ENCODE measurements at places on chromosomes 11 and 22. TPM values are rescaled to one million over a fixed set of nuclear protein-coding genes. Genes with fewer than 3 reads are reported as not detected.

The RAPSN gene
- total RNA-seq: not detected

DNA sequence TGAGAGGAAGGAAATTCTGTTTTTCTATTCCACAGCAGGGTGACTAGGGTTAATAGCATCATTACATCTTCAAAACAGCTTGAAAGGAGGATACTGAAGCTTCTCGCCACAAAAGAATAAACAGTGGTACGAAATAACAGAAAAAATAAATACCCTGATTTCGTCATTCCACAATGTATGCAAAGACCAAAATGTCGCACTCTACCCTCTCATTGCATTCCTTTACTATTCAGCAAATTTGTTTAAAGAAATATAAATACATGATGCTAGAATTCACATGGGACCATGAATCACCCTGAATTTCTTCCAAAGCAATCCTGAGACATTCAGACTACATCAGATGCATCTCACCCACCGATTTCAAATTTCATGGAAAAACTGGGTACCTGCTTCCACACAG, 112.3 kb upstream of the TOP3B start:
- DNase-seq: no peak

- no peak for DNase-seq
Observed at GRCh38 chr11:105937331-105937730, 84.7 kb downstream of the MSANTD4 start.

- no peak for DNase-seq
Observed at GRCh38 chr11:107176148-107177105, 158.2 kb upstream of the GUCY1A2 start.

The NFRKB gene
- total RNA-seq: 9.9 TPM

GRCh38 chr22:30968015-30968923, at the start of gene MORC2:
MORC2 (minus strand) TSS chr22:30968774; CDS start chr22:30967889, 885 bp downstream.
- DNase-seq: peak; percentile 75

DNA sequence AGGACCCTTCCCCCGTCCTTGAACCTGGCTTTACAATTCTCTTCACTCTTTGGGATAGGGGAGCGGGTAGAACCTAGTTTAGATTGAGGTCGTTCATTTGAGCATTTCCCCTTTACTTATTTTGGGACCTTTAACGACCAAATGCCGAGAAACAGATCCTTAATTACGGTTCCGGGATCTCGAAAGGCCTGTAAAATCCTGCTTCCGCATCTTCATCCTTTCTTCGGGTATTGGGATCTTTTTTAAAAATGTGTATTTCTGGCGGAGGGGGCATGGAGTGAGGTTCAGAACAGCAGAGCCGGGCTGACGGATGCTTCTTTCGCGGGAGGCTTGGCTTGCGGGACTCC, 395 bp upstream of the HIPK3 start:
- DNase-seq: no peak

DNA sequence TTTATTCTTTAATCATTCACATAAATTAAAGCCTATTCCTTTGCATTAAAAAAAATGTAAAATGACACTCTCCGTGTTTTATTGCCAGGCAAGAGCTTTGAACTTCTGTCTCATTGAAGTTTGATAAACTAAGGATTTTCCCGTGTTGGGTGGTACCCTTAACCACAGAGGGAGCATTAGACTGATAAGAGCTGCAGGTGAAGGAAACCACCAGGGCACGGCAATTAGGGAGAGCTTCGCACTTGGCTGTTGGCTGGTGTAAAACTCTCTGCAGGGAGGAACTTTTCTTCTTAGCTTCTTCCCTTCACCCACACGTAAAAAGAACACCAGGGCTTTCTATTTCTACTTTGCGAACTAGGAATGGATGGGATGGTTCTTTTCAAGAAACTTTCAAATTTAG, 47.0 kb downstream of the CSTPP1 start:
- DNase-seq: no peak

DNA sequence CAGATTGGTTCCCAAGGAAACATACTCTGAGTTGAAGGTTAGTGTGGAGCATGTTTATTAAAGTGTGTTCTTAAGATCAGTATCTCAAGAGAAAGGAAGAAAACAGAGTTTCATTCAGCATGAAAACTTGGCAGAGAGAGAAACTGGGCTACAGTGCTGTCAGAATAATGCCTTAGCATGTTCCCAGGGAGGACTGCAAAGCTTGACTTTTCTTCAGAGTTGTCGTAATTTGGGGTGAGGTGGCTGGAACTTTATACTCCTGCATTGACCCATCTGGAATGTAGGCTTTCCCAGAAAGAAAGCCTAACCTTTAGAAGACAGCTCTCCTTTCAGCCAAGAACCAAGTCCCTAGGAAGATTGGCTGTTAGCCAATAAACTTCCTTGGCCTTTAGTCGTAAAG, 190.8 kb upstream of the CNTN5 start:
- no peak for DNase-seq

- no peak for DNase-seq
Observed at GRCh38 chr11:32902089-32902665, 9.6 kb downstream of the QSER1 start.

GRCh38 chr11:111565114-111565720, 24.7 kb downstream of the LAYN start:
- peak; percentile 48 for DNase-seq

The OR2D2 gene
- total RNA-seq: not detected

GRCh38 chr11:70146895-70147520, 56.1 kb upstream of the FADD start:
- no peak for DNase-seq

DNA sequence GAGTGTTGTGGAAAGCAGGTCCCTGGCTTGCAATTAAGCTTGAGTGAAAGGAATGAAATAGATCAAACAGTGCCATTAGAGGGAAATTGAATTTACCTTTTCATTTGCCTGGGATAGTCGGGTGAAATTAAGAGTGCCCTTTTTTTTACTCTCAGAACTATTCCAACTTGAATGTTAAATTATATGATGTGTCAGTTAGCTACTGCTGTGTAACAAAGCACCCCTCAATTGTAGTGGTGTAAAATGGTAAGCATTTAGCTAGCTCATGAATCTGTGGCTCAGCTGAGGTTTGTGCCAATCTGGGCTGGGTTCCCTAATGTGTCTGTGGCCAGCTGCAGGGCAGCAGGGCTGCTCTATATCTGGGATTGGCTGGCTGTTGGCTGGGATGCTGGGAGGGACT, 571.4 kb downstream of the MN1 start:
- no peak for DNase-seq

The BIK gene
- not detected for total RNA-seq

DNA sequence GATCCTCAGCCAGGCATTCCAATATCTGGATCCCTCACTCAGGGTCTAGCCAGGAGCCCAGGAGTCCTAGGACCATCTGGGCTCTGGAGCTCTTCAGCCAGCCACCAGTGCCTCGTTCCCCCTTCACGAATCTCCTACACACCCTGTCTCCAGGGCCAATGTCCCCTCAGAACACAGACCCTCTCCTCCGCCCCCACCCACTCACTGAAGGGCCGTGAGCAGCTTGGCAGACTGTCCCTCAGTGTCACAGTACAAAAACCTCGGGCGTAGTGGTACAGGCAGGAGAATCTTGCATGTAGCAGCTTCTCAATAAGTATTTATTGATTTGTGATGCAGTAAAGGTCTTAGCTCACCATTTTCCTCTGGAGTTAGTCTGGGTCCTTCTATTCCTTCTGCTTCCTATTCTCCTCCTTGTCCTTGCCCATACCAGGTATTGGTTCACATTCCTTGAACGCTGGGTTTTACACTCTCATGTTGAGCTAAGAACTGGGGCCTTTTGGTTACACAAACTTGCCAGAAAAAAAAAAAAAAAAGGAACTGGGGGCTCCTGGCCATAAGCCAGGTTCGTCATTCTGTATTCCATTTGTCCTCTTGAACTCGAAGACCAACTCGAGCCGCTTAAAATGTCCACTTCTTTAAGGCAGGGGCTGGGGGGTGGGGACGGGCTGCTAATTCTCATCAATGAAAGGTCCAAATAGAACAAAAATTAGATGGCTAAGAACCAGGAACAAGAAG, 2.3 kb downstream of the CXCR5 start:
- no peak for DNase-seq

DNA sequence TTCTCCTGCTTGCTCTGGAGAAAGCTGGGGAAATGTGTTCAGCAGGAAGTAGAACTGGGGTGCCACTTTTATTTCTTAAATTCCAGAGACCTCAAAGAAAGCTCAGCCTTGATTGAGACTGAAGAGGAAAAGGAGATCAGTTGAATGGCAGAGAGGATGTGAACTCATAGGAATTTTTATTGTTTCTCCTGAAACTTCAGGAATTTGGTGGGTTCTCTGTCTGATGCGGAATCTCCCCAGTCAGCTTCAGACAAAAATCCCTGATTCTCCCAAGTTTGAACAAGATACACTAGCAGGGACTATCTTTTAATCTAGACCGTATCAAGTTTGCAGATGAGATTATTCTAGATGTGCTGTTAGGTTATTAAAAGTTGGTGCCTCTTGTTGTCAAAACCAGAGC, 23.0 kb downstream of the EHF start:
- no peak for DNase-seq

DNA sequence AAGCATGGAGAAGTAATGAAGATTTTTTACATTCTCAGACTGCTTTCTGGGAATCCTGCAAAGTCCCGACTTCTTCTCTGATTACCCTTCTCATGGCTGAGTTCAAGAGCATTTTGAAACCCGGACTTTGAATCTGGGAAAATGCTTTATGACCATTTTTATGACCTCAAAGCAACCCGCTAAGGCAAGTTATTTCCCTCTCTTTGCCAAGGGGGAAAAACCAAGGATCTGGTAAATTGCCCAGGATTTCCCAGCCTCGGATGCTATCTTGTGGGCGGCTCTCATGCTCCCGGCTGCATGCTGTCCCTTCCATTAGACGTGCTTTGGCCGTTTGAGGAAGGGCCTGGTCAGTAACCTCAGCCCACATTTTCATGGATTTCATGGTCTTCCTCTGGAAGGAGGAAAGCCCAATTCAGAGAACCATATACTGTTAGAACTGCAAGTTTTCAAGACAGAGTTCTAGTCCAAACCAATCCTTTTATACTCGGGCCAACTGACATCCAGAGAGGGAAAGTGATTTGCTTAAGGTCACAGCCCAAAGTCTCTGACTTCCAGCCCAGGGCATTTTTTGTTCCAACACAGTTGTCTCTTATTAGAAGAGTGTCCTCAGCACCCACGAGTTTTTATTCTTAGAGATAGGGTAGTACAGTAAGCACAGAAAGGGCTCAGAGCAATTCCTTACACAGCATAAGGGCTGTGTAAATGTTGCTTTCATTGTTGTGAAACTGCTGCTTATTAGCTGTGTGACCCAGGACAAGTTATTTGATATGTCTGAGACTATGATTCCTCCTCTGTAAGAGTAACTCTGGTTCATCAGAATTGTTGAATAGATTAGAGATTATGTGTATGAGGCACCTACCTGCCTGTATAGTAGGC, 77.4 kb downstream of the NAV2 start:
- no peak for DNase-seq

- DNase-seq: no peak
Observed at GRCh38 chr11:83427501-83427900, 141.3 kb upstream of the CCDC90B start.

- no peak for DNase-seq
Observed at GRCh38 chr22:21791635-21792625, 56.3 kb upstream of the YPEL1 start.

GRCh38 chr11:112437096-112437495, 176.4 kb upstream of the PLET1 start:
- DNase-seq: no peak

The SEZ6L gene
- total RNA-seq: 0.13 TPM

GRCh38 chr11:111206472-111206871, 39.1 kb upstream of the POU2AF2 start:
- DNase-seq: no peak

- peak; percentile 79 for DNase-seq
Observed at GRCh38 chr11:68843703-68844312, 2.1 kb upstream of the CPT1A start.

DNA sequence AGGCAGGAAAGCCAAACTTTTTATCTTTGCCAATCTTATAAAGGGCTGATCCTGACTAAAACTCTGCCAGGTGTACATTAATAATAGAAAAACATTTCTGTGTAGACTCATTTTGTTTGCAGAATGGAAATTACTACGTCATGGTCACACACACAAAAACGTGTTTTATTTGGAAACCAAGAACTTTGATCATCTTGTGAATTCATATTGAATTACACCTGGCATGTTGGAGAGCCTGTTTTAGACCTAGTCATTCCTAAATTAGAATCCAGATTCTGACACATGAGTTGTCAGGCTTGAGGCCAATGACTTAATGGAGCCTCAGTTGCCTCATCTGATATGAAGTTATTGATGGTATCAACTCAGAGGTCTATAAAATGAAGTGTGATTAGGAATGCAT, 235.6 kb upstream of the TENM4 start:
- no peak for DNase-seq

DNA sequence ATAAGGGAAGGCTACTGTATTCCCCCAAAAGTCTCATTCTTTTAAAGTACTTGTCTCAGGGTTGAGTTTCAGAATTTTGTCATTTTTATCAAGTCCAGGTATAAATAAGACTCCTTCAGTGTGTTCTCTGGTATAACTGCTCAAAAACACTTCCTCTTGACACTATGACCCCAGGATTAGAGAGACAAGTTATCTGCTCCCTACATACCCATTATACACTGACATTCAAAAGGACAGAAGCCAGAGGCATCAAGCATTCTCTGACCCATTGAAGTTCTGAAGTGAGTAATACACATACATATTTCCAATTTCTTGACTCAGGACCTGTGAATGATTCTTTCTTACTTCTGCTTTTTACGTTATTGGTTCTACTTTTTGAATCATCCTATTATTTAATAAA, 447.8 kb upstream of the CNTN5 start:
- DNase-seq: no peak

GRCh38 chr22:44442186-44442815, 55.7 kb downstream of the RTL6 start:
- no peak for DNase-seq

GRCh38 chr11:123700772-123701171, 40.7 kb downstream of the ZNF202 start:
- DNase-seq: no peak

DNA sequence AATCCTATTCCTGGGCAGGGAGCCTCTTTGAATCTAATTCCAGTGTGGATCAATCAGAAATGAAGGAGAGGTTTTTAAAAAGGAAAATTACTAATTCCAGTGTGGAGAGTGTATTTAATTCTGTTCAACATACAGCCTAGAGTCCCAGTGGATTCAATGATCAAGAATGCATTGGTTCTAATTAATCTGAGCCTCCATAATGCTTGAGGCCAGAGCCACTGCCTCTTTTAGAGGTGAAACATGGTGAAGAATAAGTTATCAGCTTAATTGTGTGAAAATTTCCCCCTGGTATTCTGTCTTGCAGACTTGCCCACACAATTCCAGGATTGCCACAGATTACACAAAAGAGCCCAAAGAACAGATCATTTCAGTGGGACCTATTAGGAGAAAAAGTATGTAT, 87.7 kb downstream of the TECTA start:
- no peak for DNase-seq

- no peak for DNase-seq
Observed at GRCh38 chr11:66432597-66432996, 6.1 kb downstream of the MRPL11 start.

- DNase-seq: no peak
Observed at GRCh38 chr11:121214861-121215260, 77.7 kb upstream of the SC5D start.

DNA sequence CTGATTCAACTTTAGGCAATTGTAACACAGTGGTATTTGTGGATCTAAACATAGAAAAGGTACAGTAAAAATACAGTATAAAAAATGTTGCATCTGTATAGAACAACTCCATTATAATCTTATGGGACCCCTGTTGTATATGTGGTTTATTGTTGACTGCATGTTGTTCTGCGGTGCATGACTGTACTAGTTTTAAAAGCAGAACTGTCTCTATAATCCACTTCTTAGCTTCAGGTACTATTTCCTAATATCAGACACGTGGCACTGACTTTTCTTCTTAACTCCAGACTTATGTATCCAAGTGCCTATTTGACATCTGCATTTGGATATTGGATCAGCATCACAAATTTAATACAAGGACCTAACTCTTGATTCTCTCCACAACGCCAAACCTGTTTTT, 41.1 kb downstream of the PACS1 start:
- no peak for DNase-seq
